ENCODE measurements at places on chromosomes 11 and 22.

GRCh38 chr22:38276166-38276565 is 3.4 kb upstream of the TMEM184B start:
- DNase-seq = no peak

- DNase-seq = no peak
These were observed 36.8 kb downstream of the MRTFA start for GRCh38 chr22:40599731-40600130.

GRCh38 chr11:115919341-115920091 is 415.3 kb upstream of the CADM1 start:
- DNase-seq = no peak

DNA sequence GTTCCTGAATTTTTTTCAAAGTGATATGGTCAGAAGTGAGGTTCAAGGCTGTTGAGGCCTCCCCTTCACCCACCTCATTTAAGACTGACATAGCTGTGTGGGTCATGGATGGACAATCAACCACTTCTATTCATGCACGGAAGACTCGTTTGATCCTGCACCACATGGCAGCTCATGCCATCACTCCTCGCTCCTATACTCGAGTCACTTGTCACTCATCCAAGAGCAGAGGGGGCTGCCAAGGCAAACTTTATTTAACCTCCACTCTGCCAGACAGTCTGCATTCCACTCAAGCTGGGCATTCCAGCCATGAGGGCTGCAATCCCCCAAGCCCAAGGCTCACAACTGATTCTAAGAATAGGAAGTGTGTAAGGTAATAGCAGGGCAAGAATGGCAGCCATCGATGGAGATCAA is 34.1 kb downstream of the SNX19 start:
- DNase-seq = no peak

- DNase-seq = peak; percentile 39
These were observed 3.1 kb downstream of the CERK start for GRCh38 chr22:46734830-46735453.

GRCh38 chr11:57619331-57619730 is 21.8 kb downstream of the SERPING1 start:
- DNase-seq = no peak

DNA sequence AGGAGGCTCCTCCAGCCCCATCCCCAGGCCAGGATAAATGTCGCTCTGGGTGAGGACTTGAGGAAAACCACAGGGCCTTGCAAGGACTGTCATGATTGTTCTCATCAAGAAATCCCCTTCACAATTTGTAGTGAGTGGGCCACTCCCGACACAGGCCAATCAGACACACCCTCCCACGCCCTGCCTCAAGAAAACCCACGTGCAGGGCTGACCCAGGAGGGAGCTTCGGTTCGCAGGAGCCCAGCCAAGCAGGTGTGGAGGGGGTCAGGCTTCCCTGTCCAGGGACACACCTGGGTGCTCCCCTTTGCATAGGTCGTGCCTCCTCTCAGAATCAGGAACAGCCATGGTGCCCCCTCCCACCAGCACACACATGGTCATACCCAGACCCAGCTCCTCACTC is 43.2 kb downstream of the SHANK2 start:
- DNase-seq = no peak

DNA sequence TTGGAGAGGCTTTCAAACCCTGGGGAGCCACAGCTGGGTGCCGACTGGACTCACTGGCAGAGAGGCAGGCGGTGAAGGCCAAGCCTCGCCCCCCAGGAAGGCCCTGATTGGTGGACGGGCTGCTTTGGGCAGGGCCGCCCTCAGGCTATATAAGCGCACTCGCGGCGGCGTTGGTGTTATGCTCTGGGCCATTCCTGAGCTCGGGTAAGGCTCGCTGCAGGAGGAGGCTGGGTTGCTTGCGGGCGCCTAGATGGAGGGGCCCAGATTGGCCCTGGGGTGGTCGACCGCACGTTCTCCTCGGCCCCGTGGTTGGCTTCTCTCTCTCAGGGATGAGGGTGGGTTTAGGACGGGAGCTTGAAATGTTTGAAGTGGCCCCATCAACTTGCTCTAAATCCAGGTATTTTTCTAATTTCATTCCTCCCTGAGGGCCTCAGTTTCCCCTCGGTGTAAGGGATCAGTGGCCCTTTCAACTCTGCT is at the start of gene SPDYC:
SPDYC (plus strand) TSS at position 176 of the 477 bp plus-strand sequence. CDS start 1,125 bp downstream, outside the sequence.
- DNase-seq = no peak

GRCh38 chr11:100297516-100297915 is 389.6 kb upstream of the ARHGAP42 start:
- no peak for DNase-seq

- no peak for DNase-seq
These were observed 850.3 kb downstream of the OPCML start for GRCh38 chr11:132681971-132682370.

DNA sequence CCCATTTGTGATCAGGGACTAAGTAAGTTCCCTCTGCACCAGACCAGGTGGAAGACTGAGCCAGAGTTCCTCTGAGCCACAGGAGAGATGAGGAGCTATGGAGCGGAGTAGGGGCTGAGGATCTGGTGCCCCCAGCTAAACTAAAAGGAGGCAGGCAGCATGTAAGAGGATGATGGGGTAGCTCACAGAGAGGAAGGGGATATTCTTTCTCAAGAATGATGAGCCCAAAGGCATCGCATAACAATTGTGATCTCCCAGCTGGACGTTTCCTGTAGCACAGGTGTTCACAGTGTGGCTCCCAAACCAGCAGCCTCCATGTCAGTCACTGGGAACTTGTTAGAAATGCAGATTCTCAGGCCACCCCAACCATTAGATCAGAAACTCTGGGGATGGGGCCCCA is 24.4 kb downstream of the ADAMTS8 start:
- no peak for DNase-seq

GRCh38 chr11:105823495-105824033 is 198.5 kb downstream of the MSANTD4 start:
- no peak for DNase-seq

- DNase-seq = no peak
These were observed 815 bp upstream of the MS4A6A start for GRCh38 chr11:60183591-60184205.

DNA sequence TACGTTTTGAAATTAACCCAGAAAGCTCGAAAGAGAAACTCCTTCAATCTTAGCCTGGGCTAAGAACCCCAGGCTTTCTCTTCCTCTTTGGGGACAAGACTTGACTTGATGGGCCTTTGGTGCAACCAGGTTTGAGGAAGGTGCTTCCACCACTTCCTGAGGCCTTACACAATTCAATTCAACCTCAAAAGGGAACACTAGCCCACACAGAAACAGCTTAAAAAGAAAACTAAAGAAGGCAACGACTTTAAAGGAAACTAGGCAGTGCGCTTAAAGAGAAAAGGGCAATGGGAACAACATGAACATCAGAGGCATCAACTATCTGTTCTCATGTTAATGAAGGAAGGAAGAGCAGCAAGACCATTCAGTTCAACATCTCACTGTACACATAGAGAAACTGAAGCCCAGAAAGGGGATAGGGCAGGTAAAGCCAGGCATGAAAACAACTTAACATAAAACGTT is 24.8 kb downstream of the PAK1 start:
- DNase-seq = no peak

- no peak for DNase-seq
These were observed 203.5 kb upstream of the MTNR1B start for GRCh38 chr11:92765965-92766371.

DNA sequence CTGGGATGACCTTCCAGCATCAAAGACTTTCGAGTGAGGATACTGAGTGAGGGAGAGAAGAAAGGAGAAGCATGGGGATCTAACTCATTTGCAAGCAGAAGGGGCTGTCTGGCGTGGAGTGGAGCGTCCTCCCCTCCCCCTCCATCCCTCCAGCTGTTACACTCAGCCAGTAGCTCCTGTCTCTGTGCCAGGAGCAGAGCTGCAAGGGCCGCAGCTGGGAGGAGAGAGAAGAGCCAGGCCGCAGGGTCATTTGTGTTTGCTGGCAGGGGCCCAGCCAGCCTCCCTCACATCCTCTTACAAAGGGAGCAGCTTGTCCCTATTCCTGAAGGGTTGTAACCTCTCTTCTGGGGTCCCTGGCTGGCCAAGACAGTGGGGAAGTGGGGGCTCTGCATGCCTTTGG is 57.9 kb downstream of the NECTIN1 start:
- DNase-seq = no peak

GRCh38 chr11:125995313-125995712 is 49.5 kb downstream of the VSIG10L2 start:
- peak; percentile 15 for DNase-seq

- no peak for DNase-seq
These were observed 5.5 kb upstream of the LTO1 start for GRCh38 chr11:69680688-69681087.

- DNase-seq = no peak
These were observed 1.4 kb upstream of the TRMT2A start for GRCh38 chr22:20118300-20119020.

- DNase-seq = no peak
These were observed 15.9 kb downstream of the LRRC10B start for GRCh38 chr11:61524446-61524845.

- DNase-seq = no peak
These were observed 27.3 kb downstream of the CECR2 start for GRCh38 chr22:17396516-17396915.

DNA sequence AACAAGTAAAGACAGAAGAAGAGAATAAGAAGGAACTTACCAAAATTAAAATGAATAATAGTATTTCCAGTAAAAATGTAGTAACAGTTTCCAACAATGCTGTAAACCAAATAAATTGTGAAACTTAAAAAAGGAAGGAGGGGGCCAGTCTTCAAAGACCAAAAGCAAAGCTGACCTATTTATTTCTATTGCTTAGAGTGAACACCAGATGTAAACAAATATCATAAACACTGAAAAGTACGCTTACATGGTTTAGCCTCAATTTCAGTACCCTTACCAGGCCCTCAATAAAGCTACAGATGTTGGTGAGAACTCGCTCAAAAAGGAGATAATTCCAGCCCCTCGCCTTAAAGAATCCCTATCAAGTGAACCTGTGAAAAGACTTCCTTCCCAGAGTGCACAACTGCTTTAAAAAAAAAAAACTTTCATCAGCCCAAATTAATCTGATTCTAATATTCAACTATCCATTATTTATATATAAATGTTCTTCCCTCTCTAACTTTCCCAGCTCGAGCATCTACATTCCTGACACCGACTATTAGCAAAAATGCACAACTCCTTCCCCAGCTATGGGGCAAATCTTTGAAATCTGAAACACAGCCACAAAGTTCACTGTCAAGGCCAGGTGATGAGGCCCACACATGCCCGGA is 2.4 kb downstream of the PHF21A start:
- no peak for DNase-seq

GRCh38 chr11:69578167-69578566 is 62.8 kb upstream of the CCND1 start:
- no peak for DNase-seq

GRCh38 chr22:35113341-35113740 is 47.4 kb downstream of the ISX start:
- DNase-seq = no peak

- DNase-seq = no peak
These were observed 111.7 kb downstream of the TEAD1 start for GRCh38 chr11:12785901-12786300.

DNA sequence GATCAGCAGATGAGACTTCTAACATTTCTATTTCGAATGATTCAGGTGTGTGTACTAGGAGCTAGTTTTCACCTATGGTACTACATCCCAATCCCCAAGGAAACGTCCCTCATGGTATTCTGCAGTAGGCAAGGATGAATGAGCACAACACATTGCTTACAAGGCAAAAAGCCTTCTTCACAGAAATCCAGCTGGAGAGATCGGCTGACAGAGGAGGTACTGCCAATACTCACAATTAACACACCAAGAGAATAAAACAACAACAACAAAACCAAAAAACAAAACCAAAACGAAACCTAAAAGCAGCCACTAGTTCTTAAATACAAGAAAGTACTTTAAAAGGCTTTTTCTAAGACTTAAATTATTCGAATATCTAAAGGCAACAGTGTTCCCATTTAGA is 101.4 kb downstream of the PICALM start:
- no peak for DNase-seq

DNA sequence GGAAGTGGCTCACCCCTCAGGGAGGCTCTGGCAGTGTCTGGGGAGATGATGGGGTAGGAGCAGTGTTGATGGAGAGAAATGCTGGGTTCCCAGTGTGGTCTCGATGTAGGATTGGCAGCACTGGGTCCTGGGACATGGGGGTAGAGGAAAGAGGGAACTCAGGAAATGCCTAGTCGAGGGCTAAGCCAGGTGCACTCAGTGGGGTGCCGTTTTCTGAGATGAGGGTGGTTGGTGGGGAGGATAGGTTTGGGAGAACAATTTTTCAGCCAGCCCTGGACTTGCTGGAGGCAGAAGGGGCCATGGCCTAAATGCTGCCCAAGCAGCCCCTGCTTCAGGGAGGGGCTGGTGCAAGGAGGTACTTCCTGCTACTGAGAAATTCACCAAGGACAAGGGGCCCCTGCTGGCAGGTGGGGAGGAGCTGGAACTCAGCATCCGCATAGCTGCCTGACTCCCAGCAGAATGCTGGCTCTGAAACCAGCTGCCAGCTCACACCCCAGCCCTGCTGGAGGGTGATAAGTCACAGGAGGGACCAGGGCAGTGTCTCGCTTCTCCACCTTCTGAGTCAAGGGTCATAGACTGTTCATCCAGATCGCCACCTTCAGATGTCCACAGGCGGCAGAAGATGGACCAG is 6.0 kb downstream of the CCDC157 start:
- no peak for DNase-seq

GRCh38 chr11:30016588-30017363 is at the start of gene KCNA4:
KCNA4 (minus strand) TSS chr11:30017030; CDS start chr11:30012678, 4,352 bp downstream.
- no peak for DNase-seq

DNA sequence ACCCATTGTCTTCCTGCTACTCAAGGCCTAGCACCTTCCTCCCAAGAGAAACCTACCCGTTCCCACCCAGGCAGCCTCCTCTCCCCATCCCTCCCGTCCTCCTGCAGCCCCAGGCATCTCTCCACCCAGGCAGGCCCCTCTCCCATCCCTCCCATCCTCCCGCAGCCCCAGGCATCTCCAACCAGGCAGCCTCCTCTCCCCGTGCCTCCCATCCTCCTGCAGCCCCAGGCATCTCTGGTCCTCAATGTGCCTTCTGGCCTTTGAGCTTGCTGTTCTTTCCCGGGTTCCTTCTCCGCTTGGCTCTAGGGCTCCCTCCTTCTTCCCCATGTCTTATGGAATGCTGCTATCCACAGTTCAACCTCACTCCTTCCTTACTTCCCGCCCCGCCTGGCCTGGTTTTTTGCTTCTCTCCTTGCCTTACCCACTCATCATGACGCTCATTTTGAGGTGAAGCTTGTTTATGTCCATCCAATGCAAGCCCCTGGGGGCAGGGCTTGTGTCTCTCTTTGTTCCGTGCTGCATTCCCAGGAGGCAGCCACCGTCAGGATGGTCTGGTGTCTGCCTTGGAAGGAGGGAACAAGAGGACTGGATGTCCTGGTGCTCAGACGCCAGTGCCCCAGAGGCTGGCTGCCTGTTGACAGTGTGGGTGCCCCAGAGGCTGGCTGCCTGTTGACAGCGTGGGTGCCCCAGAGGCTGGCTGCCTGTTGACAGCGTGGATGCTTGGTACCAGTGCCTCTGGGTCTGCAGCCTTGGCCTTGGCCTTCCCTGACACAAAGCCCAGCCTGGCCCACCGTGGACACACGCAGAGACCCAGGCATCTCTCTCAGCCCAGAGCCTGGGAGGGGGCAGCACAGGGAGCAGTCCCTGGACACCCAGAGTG is 815.7 kb downstream of the BRD1 start:
- DNase-seq = no peak
